NCI-H226 (cell line): ENCODE measurements at places on chromosomes 12 and 14.
A peak's percentile ranks its signal among the peaks of the same experiment; 100 is the strongest.

DNA sequence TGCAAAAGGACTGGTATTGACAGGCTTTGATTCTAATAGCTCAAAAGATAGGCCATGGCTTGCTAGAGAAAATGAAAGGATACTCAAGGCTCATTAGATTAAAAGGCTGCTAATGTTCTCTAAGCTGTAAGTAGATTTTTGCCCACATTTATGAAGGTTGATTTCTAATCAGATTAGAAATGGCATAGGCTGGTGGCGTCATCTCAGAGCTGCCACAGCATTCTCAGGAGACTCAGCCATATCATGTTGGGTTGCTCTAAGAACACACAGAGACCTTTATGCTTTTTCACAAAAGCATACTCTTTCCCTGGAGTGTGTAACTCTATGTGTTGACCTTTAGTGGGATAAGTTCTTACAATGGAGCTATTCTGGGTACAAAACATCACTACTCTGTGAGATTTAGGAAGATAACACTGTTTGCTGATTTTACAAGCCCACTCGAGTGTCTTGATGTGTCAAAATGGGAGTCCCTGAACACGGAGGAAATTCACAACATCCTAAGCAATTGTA, 576.0 kb downstream of the NRXN3 start:
- no peak for DNase-seq

DNA sequence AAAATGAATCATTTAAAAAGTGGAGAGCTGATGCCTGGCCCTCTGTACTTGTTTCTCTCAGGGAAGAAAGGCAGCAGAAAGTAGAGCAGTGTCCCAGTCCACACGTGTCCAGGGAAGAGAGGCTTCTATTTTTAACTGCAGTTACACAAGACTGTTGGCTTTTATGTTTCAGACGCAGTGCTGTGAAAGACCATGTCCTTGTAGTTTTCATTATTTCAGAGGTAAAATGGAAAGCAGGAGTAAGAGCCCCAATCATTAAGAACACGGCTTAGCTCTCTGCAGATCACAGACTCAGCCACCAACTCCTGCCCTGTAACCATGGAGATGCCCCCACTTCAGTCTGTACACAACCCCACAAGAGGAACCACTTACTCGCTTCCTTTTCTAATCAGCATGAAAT, 336.3 kb downstream of the DAD1 start:
- DNase-seq: no peak

- DNase-seq: no peak
Observed at GRCh38 chr12:62806893-62807292, 128.1 kb downstream of the PPM1H start.

GRCh38 chr14:92451245-92451644, 62.3 kb upstream of the RIN3 start:
- DNase-seq: no peak

DNA sequence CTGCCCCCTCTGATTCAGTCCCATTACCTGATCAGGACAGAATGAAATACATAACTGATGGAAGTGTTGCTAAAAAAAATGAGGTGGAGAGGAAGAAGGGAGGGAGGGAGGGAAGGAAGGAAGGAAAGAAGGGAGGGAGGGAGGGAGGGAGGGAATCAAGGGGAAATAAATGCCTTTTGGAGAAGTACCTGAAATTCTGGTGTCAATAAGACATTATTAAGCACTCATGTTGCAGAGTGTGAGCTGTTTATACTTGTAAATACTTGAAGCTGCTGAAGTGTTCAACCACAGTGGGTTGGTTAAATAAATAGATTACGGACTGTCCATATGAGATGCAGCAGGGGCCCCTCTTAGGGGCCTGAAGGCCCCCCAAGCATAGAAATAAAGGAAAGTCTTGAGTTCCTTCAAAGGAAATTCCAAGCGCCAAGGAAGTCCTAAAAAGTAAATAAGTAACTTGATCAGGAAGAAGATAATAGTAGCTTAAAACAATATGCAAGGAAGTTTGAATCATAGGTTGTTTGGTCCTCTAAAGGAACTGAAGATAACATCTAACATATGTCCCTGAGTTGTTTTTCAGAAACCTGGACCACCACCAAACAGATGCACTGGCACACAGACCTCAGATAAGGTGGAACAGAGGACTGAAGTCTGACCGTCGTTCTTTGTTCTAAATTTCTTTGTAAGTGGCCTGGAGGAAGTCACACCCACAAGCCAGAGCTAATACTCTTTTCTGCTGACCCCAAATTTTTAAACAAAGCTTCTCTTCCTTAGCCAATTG, 110.8 kb downstream of the SEC23A start:
- no peak for DNase-seq

DNA sequence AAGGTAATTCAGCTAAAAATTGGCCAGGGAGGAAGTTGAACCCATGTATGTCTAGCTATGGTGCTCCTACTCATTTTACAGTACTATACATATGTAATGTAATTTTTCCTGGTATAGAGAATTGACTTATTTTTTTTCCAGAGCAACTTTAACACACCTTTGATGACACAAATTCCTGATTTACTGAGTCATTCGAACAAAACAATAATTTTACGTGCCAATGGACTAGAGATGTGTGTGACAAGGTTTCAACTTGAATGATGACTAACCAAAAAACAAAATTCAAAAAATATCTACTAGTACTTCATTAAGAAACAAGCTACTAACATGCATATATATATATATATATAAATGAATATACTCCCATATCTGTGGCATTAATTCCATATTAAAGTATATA, 180.5 kb downstream of the KITLG start:
- no peak for DNase-seq

DNA sequence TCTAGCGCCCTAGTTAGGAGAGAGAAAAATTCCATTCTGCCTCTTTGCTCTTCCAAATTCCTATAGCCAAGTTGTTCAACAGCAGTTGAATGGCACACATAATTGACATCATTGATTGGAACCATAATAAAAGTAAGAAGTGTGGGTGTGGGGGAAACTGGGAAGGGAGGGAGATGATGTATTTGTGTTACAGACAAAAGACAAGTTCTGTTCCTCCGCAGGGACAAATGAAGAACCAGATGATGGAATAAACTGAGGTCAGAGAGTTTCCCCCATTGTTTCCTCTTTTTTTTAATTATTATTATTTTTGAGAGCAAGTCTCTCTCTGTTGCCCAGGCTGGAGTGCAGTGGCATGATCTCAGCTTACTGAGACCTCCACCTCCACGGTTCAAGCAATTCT, 34.9 kb downstream of the GDF11 start:
- no peak for DNase-seq

- no peak for DNase-seq
Observed at GRCh38 chr14:73909681-73910080, 23.0 kb downstream of the ZNF410 start.

GRCh38 chr12:117684471-117684870, 284.3 kb downstream of the KSR2 start:
- no peak for DNase-seq

- no peak for DNase-seq
Observed at GRCh38 chr14:95808371-95808770, 68.3 kb upstream of the TUNAR start.

DNA sequence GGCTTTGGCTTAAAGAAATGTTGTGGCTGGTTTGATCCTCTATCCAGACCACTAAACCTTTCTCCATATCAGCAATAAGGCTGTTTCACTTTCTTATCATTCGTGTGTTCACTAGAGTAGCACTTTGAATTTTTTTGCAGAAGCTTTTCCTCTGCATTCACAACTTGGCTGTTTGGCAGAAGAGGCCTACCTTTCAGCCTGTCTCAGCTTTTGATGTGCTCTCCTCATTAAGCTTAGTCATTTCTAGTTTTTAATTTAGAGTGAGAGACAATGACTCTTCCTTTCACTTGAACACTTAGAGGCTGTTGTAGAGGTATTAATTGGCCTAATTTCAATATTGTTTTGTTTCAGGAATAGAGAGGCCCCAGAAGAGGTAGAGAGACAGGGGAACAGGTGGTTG, 13.8 kb downstream of the KCNMB4 start:
- no peak for DNase-seq

- no peak for DNase-seq
Observed at GRCh38 chr12:126067626-126068329, 1002.5 kb downstream of the AACS start.

GRCh38 chr14:68377006-68377405, 415.9 kb downstream of the ZFP36L1 start:
- DNase-seq: no peak

DNA sequence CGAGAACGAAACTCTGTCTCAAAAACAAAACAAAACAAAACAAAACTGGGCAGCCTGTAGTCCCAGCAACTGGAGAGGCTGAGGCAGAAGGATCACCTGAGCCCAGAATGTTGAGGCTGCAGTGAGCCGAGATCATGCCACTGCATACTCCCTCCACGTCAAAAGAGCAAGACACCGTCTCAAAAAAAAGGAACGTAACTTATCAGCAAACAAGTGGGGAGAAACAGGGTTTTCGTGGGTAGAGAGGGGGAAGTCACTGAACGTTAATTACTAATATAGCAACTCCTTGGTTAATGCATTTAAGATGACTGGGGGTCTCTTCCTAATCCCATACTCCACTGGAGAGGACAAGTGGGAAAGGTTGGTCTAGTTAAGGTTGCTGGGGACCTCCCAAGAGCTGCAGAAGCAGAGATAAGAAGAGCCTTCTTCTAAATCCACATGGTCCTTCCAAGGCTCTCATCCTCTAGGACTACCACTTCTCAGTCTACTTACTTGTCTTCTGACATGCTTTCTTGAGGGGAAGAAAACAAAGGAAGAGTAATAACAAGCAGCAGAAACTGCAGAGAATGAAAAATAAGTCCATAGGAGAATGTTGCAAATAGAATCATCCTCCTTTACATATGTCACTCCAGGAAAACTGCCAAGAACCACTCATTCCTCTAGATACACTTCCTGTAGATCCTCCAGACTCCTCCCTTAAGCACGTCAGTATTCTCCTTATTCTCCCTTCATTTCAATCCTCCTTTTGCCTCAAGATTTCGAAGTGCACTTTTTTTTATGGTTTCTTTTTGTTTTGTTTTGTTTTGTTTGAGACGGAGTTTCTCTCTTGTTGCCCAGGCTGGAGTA, 5.8 kb downstream of the NUMB start:
- peak; percentile 84 for DNase-seq

GRCh38 chr14:96268431-96269358, 12.7 kb downstream of the BDKRB1 start:
- peak; percentile 97 for DNase-seq

GRCh38 chr14:69285661-69286255, 25.8 kb downstream of the GALNT16 start:
- DNase-seq: no peak

DNA sequence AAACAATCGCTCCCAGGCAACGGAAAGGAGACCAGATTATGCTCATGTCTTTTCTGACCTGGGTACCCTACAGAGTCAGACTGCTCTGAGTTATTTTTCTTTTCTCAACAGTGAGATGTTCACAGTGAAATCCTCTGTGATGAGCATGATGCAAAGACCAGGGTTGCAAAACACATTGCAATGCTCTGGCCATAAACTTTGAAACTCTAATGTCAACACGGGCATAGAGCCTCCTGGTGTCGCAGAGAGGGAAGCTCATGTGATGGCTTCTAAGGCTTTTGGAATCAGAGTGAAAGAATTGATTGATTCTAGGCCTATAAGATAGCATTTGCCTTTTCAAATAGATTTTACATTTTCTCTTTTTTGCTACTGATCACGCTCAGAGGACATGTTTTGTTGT, 193.4 kb downstream of the RASSF9 start:
- DNase-seq: peak; percentile 26

GRCh38 chr14:72573725-72574417, 320.0 kb downstream of the DPF3 start:
- no peak for DNase-seq
